ENCODE measurements at places on chromosomes 2 and 18.

- DNase-seq: no peak
Measured at GRCh38 chr2:26351375-26352090, 4.9 kb upstream of the ADGRF3 start.

DNA sequence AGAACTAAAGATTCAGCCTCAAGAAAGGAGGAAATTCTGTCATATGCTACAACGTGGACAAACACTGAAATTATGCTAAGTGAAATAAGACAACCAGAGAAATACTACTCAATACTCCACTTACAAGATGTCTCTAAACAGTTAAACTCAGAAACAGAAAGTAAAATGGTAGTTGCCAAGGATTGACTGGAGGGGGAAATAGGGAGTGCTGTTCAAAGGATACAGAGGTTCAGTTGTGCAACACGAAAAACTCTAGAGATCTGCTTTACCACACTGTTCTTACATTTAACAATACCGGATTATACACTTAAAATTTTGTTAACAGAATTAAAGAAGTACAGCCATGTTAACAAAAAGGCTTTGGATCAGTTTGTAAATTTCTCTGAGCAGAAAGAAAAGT is 39.8 kb upstream of the C2orf15 start:
- no peak for DNase-seq

DNA sequence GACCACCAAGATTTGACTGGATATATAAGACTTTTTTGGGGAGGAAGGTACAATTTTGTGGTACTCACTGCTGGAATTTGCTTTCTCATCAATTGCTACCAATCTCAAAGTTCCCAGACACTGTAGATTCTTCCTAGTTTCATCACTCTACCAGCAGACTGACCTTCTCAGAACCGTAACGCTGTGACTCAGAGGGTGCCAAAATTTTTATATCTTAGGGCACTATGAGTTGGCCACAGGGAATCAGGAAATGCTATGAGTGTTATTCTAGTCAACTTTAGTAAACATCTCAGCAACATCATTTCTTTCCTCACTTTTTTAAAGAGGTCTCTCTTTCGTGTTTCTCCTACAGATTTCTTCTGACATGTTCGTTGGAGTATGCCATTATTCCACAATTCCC is 499.0 kb downstream of the TMX3 start:
- no peak for DNase-seq

GRCh38 chr2:154130821-154131220 is 259.1 kb downstream of the GALNT13 start:
- DNase-seq: no peak

DNA sequence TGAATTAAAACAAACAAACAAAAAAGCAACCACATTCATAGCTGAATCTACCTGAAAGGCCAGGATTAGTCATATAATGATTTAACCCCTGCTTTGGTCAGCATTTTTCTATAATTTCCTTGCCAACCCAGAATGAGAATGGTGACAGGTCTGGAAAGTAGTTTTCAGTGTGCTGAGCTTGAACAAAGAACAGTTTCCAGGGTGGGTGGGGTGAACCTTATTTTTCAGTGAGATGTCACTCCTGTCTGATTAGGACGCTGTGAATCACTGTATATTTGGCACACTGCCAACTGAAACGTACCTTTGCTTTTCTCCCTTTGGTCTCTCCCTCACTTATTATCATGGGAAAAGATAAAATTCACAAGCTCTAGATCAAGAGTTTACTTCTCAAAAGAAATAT is 35.0 kb upstream of the DSC1 start:
- peak; percentile 6 for DNase-seq

- DNase-seq: peak; percentile 78
Measured at GRCh38 chr2:151973901-151974199, 125.0 kb downstream of the CACNB4 start.

All from spinal cord (tissue), 10 donors.